ENCODE measurements at places on chromosomes 11 and 22.
A peak's percentile ranks its signal among the peaks of the same experiment; 100 is the strongest.

GRCh38 chr11:123301696-123302400 lies 106.8 kb upstream of the CLMP start:
- DNase-seq: peak; percentile 51

DNA sequence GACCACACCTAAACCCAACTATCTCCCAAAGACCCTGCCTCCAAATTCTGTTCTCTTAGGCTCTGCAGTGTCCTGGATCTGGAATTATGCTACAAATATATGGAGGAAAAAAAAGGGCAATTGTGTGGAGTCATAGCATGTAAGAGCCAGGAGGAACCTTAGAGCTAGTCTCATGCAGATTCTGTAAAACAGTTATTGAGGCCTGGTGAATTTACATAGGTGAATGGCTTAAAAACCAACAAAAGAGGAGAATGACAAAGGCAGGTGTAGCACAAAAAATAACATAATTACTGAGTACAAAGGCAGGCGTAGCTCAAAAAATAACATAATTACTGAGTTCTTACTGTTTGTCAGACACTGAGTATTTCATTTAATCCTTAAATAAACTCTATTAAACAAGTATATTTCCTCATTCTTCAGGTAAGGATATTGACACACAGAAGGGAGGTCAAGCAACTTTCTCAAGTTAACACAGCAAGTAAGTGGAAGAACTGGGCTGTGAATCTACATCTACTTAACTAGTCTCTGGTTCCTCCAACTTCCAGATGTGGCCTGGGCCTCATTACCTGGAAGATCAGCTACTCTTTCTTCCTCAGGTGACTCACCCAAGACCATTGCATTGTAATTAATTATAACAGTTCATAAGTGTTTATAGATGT lies 938.9 kb upstream of the TENM4 start:
- DNase-seq: no peak

GRCh38 chr11:81497202-81497804 lies 1236.4 kb downstream of the FAM181B start:
- DNase-seq: no peak

DNA sequence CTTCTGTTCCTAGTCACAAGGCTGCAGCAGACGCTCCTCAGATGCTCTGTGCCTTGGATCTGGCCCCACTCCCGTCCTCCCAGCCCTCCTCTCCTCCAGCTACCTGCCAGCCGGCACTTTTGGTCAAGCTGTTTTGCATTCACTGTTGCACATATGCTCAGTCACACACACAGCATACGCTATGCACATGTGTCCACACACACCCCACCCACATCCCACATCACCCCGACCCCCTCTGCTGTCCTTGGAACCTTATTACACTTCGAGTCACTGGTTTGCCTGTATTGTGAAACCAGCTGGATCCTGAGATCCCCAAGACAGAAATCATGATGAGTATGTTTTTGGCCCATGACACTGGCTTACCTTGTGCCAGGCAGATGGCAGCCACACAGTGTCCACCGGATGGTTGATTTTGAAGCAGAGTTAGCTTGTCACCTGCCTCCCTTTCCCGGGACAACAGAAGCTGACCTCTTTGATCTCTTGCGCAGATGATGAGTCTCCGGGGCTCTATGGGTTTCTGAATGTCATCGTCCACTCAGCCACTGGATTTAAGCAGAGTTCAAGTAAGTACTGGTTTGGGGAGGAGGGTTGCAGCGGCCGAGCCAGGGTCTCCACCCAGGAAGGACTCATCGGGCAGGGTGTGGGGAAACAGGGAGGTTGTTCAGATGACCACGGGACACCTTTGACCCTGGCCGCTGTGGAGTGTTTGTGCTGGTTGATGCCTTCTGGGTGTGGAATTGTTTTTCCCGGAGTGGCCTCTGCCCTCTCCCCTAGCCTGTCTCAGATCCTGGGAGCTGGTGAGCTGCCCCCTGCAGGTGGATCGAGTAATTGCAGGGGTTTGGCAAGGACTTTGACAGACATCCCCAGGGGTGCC lies 109.8 kb downstream of the BCR start:
- peak; percentile 22 for DNase-seq

- no peak for DNase-seq
Observed at GRCh38 chr22:48795664-48796063, 1032.0 kb downstream of the BRD1 start.

- DNase-seq: no peak
Observed at GRCh38 chr11:30284836-30285235, 38.1 kb upstream of the ARL14EP start.

GRCh38 chr11:26553182-26553581 lies 18.9 kb downstream of the MUC15 start:
- no peak for DNase-seq

GRCh38 chr11:62889484-62890437 lies 9.1 kb downstream of the SLC3A2 start:
- DNase-seq: no peak

Data from stimulated activated CD4-positive, alpha-beta T cell treated with anti-CD3 and anti-CD28 coated beads, Interleukin-2, amount 100 ng/mL, for 4 hours (primary cell).